ENCODE measurements at places on chromosomes 4 and X.

GRCh38 chrX:97639526-97639925 lies 755.8 kb downstream of the RPA4 start:
- peak; percentile 84 for DNase-seq

DNA sequence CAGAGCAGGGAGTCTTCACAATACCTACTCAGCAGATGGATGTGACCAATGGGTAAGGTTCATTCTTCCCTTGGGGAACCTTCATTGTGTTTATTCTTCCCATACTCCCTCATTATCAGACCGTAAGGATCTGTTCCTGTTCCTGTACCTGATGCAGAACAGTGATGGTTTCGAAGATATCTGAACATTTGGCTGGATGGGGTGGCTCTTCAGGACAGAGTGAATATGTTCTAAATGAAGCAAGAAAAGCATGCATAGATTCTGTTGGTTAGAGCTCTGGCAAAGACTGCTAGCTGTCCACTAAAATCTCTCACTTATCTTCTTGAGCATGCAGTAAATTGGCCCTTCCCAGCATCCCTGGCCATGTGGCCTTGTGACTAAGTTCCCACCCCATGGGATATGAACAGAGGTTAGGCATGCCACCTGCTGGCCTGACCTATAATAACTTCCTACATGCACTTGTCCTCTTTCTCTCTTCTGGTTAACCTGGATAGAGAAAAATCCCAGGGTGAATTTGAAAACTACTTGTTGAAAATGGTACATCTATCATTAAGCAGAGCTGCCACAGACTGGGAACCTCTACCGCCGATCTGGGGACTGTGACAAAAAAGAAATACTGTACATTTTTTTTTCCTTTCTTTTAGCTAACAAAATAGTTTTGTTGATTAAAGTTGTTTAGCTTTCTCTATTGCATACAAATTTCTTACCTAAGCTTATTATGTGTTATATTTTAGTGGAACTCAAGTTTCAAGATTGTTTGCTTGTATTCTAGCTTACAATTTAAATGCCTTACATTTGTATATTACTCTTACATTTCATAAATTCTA lies 60.0 kb upstream of the BANK1 start:
- DNase-seq, result peak; percentile 68

DNA sequence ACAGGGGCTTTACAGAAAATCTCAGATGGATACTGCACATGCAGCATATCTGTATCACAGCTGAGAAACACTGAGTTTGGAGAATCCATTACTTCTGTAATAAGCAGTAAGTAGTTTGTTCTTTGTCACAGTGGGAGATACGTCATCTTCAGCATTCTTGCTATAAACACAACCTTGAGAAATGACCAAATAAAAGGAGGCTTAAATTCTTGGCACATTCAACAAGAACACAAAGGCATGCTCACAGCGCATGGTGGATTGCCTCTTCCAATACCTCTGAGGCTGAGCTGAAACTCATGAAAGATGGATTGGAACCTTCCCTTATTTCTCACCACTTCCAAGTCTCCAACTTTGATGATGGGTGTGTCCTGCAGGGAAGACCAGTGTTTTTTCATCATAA lies 54.5 kb downstream of the ANXA5 start:
- DNase-seq, result no peak

GRCh38 chr4:186029571-186030398 lies 39.2 kb upstream of the TLR3 start:
- DNase-seq, result peak; percentile 10

DNA sequence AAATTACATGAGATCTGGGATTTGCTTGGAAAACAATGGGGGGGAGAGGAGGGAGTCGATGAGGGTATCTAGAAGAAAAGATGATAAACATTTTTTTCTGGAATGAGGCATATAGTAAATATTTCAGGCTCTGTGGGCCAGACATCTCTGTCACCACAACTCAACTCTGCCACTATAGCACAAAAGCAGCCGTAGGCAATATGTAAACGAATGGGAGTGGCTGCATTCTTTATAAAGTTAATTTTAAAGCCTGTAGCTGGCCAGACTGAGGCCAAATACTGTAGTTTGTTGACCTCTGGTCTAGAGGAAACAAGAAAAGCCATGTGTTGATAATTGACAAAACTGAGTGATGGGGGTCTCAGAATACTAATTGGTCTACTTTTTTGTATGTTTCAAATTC lies 14.1 kb upstream of the TCEANC start:
- DNase-seq, result no peak

DNA sequence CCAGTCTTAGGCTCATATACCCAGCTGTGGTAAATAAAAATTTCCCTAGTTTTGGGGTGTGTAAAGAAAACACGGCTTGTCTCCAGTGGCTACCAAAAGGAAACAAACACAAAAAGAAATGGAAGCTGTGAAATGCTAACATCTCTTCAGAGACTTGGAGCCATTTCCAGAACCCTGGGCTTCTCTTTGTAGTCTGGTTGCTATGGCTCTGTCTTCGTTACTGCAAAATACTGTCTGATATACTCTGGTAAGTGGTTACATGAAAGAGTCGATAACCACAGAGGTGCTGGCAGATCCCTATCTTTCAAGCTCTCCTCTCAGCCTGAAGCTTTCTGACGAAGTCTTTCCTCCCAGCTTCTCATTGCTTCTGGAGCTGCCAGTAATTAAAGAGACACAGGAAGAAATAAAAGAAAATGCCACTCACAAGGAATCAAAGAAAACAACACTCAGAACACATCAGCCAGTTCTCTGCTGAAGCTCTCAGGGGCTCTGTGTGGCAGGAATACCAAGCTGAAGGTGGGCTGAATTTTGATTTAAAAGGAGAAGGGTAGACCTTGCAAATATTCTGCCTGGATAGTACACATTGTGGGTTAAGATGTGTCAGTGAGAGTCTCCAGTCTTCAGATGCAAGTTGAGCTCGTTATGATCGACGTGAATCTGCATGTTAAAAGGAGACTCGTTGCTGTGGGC lies 107.6 kb upstream of the FAM9C start:
- DNase-seq, result no peak

DNA sequence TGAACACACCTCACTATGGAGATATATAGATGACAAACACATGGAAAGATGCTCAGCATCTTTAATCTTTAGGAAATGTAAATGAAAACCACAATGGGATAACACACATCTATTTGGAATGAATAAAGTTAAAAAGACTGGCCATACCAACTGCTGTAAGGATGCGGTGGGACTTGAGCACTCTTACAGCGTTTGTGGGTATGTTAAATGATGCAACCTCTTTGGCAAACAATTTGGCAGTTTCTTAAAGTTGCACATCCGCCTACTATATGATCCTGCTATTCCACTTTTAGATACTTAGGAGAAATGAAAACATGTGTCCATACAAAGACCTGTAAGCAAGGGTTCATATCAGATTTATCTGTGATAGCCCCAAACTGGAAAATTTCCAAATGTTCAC lies 50.7 kb downstream of the MRPL1 start:
- DNase-seq, result no peak

DNA sequence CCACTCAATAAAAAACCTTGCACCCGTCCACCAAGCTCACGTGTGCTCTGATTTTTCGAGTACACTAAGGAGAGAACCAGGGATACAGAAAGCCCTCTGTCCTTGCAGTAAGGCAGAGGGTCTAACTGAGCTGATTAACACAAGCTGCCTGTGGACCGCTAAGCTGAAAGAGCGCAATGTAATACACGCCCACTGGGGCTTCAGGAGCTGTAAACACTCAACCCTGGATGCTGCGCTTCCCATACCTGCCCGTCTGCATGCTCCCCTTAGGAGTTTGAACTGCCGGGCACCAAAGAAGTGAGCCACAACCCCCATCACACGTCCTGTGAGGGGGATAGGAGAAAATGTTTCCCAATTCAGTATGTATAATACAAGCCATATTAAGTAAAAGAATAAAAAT lies 664.8 kb downstream of the PCDH18 start:
- no peak for DNase-seq

- DNase-seq, result no peak
These were observed 153.7 kb upstream of the BMP3 start for GRCh38 chr4:80876810-80877209.

DNA sequence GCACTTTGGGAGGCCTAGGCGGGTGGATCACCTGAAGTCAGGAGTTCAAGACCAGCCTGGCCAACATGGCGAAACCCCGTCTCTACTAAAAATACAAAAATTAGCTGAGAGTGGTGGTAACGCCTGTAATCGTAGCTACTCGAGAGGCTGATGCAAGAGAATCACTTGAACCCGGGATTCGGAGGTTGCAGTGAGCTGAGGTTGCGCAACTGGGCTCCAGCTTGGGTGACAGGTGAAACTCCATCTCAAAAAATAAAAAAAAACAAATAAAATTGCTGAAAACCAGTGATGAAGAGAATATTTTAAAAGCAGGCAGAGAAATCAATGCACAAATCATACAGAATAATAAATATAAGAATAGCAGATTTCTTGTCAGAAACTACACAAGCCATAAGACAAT lies 129.3 kb downstream of the SLIT2 start:
- no peak for DNase-seq

DNA sequence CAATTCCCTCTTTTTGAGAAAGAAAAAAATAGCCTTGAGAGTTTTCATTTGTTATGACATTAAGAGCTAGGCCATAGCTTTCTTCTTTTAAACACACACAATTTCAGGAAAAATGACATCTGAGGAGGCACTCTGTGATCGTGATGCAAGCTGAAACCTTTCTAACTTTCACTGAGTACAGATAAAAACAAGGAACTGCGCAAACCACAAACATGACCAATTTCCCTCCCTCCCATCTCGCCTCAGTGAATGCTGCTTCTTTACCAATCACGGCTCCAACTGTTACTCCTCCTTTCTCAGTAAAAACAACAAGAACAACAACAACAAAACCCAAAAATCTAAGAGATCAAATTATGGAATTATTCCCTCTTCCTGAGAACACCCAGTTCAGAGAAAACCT lies 626.8 kb downstream of the TLL1 start:
- no peak for DNase-seq

DNA sequence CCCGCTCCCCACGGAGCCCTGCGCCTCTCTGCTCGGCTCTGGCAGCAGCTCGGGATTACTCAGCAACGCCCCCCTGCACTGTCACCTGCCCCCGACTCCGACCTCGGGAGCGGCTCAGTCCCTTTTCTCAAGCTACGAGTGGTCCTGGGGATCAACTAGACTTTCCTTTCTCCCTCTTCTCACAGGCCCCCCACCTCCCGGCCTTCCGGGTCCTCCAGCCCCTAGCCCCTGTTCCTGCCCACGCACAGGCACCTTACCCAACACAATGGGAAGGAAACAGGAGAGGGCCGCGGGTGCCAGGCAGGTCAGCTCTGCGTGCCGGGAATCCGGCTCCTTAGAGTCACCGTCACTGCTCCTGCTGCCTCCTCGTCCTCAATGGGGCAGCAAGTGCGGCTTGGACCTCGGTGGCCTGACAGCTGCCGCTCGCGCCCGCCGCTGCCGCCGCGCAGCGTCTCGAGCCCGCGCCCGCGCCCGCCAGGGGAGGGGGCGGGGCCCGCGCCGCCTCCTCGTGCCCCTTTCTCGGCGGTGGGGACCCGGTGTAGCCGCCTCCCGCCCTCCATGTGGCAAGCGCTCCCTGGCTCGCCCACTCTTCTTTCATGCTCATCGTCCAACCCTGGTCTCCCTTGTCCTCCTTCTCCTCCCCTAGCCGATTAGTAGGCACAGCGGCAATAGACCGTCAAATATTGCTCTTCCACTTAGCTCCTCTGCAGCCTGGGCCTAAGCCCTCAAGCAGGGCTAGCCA lies at the start of gene RAB9B:
Gene RAB9B, minus strand, starts transcription at position 455 of the 742 bp plus-strand sequence. CDS start 6,473 bp downstream, outside the sequence.
- DNase-seq, result peak; percentile 79

GRCh38 chr4:139054791-139055505 lies 39.4 kb downstream of the NOCT start:
- no peak for DNase-seq

DNA sequence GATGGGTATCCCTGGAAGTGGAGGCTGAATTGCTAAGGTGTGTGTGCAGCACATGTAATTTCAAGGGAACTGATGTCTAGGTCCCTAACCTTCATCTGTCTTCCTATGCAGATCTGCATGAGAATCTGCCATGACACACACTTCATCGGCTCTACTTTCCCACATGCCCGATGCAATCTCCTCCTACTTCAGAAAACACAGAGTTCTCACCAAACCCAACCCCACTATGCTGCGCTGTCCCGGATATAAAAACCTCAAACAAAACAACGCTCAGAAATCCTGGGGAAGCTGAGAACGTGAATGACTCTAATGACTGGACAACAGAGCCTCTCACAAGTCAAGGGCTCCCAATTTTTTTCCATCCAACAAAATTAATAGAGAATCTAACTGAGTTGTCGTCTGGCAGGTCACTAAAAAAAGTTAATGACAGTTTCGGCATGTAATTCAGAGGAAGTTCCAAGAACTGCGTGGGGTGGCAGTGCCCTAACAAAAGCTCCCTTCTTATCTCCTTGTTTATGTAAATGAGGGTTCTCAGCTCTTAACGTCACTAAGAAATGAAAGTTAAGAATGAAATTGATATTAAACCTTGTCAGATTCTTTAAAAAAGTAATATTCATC lies 39.0 kb downstream of the STX18 start:
- DNase-seq, result no peak

DNA sequence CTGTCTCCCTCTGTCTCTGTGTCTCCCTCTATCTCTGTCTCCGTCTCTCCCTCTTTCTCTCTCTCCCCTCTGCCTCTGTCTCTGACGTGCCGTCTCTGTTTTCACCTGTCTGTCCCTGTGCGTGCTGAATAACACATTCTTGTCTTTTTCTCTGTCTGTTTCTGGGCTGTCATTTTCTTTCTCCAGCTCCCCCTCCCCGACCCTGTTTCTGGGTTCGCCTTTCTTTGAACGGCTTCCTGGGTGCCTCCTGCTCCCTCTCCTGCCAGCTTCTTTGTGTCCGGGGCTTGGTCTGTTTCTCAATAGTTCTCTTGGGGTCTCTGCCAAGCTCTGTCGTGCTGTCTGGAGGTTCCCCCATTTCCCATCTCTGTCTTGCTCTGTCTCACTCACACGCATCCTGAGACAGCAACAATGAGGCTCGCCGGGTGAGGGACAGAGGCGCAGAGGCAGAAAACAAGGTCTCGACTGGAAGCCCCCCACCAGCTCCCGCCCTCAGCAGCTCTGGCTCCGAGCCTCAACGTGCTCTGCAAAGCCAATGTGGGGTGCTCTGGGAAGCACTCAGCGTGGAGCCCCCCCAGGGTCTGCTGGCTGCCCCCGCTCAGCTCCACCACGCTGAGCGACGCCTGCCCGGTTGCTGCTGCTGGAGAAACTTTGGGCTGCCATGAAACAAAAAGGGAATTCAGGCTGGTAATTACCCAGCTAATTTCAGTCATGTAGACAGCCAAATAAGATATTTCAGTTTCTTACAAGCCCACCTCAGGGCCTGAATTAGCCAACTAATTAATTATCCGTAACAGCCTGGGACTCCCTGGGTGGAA lies 3.4 kb downstream of the CPLX1 start:
- DNase-seq, result no peak

GRCh38 chr4:145061318-145061920 lies 36.6 kb downstream of the ANAPC10 start:
- peak; percentile 12 for DNase-seq

- DNase-seq, result no peak
These were observed 12.3 kb upstream of the DDX53 start for GRCh38 chrX:22987452-22987851.

DNA sequence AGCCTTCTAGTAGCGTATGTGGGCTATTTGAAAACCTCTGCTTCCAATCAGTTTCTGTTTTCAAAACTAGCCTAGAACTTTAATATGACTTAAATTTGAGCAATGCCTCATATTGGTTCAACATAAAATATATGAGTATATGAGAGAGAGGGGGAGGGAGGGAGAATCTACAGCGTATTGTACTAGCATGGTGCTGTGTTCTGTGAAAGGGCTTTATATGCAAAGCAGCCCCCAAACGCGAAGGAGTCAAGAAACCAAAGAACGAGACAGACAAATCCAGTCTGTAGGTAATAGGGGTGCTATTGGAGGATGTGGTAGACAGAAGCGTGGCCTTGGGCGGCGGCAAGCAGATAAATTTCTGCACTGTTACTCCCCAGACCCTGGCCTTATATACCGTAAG lies 784 bp upstream of the ANXA5 start:
- DNase-seq, result peak; percentile 0
